ENCODE measurements at places on chromosomes 1 and 21.

DNA sequence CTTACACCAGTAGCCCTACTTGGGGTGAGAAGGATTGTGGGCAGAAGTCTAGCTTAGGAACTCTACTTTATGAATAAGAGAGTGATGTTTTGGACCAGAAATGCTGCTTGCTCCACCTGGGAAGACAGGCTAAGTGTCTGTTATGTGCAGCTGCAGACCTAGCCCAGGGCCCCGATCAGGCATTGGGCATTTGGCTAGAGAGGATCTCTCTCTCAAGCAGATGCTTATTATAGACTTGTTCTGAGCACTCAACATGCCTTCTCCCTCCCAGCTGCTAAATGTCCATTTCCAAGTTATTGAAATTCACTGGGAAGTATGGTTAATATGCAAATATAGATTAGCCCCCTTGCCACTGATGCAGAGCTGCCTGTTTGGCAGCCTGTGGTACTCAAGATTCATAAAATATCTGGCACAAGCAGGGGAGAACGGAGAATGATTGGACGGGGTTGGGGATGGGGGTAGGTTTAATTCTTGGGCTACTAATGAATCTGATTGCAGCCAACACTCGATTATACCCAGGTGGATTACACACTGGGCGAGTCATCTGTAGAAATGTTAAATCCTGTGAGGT is 115.9 kb downstream of the KCND3 start:
- no peak for DNase-seq

DNA sequence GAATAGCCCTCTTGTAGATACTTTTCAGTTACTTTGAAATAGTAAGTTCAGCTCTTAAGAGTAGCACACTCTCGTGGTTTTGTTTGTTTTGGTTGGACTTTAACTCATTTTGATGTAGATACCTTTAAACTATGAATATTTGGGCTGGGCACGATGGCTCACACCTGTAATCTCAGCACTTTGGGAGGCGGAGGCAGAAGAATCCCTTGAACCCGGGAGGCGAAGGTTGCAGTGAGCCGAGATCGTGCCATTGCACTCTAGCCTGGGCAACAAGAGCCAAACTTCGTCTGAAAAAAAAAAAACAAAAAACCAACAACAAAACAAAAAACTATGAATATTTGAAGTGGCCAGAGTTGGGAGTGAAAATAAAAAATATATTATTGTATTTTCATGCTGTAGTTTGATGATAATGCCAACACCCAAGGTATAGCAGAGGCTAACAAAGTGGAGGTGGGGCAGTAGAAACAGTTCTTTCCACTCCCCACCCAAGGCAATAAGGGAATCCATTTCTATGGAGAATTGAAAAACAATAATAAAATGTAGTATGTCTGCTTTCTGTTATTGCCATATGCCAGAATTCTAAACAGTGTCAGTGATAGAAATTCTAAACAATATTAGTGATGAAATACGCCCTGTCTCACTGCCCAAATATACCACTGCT is 1.7 kb downstream of the ZNF326 start:
- DNase-seq, result no peak

DNA sequence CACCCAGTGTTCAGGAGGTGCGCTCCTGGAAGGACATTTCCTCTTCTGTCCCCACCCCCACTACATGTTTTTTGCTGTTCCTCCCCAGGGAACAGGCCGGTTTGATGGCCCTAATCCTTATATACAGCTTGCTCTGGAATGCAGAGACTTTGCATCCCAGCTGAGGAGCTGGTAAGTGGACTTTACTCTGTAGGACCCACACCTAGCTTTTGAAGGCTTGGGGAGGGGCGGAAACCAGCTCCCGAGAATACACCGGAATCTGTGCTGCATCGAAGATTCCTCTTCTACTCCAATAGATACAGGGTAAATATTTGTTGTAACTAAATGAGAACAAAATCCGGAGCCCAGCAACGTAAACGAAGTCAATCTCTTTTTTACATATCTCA is 1.2 kb upstream of the CGN start:
- DNase-seq, result no peak

DNA sequence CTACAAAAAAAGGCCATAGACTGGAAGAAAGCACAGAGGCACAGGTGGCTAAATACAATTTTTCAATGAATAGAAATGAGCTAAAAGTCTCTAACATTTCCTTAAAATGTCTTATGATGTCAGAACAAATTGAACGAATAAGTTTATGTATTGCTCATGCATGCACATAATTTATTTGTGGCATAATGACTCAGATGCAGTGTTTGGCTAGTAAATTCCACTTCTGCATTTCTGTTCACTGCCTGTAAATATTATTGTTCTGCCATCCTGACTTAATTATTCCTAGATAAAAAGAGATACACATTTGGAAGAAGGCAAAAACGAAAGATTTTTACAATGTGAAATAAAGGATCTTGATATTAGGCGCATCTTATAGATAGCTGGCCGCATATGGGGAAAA is 26.6 kb upstream of the EXO1 start:
- no peak for DNase-seq

- no peak for DNase-seq
These were observed 1039.9 kb downstream of the KCNT2 start for GRCh38 chr1:195568389-195568788.

DNA sequence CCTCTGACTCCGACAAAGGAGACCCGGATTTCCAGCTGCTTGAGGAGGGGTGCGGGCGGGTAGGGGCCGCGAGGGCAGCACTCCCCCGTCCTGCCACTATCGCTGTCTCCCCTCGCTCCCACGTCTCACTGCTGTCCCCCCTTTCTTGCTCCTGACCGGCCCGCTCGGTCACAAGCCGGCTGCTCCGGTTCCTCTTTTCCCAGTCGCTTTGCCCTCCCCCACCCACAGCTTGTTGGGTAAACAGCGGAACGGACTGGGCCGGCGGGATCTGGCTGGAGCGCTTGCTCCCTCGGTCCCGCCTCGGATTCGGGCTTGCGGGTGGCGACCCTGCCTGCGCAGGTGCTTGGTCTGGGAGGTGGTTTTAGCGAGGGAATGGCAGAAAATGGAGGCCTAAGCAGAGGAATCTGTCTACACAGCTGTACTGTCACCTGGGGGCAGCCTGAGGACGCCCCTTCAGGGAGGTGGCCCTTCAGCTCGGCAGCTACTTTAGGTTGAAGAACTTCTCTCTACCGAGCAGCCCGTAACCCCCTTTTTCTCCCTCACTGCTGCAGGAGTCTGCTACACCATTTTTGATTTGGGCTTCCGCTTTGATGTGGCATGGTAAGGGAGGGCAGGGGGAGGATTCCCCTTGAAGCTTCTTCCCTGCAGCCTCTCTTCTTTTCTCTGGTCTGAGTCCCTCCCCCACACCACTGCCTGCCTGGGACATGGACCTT is 645 bp downstream of the ATP6V0B start:
- DNase-seq, result peak; percentile 34

- peak; percentile 41 for DNase-seq
These were observed 1039.4 kb upstream of the B3GALT2 start for GRCh38 chr1:194225821-194226220.

GRCh38 chr1:200954434-200954833 is 59.7 kb downstream of the INAVA start:
- DNase-seq, result no peak

DNA sequence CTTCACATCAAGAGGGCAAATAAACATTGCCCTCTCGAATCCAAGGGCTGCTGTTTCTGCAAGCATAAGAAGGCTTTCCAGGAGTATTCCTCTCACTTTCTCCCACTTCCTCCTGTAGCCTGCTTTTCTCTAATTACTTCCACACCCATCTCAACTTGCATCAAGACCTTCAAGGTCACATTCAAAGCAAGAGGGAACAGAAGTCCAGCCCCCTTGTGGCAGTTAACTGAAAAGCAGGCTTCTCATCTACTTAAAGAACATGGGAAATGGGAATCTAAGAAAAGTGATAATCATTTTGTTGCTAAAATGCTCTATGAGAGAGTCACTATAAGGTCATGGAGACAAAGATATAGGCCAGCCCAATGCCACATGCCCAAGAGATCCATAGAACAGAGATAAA is 874.4 kb downstream of the KCNT2 start:
- DNase-seq, result peak; percentile 62

- DNase-seq, result no peak
These were observed 932 bp downstream of the MAP10 start for GRCh38 chr1:232806186-232806510.

DNA sequence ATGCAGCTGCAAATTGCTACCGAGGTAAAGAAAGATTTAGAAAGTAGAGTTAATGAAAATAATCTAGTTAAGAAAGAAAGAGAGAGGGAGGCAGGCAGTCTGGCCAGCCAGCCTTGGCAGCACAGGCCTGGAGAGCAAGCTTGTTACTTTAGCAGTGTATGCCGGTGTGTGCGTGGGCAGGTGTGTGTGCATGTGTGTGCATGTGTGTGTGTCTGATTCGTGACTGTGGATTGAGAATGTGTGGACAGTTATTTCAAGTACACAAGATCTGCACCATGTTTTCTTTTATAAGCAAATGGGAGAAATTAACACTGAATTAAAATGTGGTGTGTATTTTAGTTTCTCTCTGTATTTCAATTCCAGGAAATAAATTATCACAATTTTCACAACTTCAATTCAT is 211.6 kb downstream of the DSCAM start:
- DNase-seq, result peak; percentile 62

DNA sequence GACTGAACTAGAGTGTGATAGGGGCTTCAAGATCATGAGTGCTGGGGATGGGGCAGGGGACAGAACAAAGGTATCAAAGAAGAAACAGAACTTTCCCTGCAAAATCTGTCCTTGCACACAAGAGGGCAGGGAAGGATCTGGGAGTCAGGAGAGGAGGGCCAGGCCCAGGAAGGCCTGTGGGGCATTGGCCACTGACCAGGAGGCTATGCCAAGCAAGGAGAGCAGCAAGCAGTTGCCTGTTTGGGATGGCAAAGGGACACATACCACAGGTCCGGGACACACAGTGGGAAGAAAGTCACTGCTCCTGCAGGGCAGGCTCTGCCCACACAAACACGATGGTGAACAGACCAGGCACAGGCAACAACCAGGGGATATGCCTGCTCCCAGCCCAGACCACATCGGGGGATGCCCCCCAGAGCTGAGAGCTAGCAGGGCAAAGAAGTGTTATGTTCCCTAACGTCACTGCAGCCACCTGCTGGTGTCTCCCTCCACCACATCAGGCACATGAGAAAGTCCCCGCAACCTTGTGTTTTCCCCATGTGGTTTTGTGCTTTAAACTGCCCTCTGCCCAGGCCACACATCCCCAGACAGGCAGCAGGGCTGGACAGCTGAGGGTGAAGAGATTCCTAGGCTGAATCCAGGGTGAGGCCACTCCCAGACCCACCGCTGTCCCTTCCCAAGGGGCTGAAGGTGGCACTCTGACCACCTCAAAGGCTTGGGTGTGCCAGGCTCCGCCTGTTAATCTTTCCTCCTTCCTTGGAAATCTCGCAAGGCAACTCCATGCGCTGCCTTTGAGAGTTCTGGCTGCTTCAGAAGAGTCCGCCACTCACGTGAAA is 53.6 kb downstream of the KIF21B start:
- DNase-seq, result no peak

- no peak for DNase-seq
These were observed 139.4 kb upstream of the KIAA1614 start for GRCh38 chr1:180773210-180773865.

GRCh38 chr1:115133440-115133839 is 44.1 kb upstream of the TSPAN2 start:
- no peak for DNase-seq

- no peak for DNase-seq
These were observed 23.0 kb upstream of the SLC1A7 start for GRCh38 chr1:53165408-53165961.

DNA sequence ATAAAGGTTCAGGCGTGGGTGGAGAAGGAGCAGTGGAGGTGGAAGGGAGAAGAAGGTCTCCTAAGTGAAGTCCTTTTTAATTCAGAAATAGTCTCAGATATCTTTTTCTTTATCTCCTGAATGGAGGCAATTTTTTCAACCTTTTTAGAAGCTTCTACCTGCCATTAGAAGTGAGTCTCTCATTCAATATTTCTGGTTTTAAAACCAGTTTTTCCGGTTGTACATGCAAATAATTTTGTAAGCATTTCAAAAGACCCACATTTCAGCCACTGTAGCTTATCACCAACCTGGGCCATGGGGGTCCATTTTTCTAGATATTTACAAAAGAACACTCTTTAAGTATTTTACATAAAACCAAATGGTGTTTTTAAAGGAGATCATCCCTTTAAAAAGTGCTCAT is 1280.2 kb downstream of the NCAM2 start:
- no peak for DNase-seq

DNA sequence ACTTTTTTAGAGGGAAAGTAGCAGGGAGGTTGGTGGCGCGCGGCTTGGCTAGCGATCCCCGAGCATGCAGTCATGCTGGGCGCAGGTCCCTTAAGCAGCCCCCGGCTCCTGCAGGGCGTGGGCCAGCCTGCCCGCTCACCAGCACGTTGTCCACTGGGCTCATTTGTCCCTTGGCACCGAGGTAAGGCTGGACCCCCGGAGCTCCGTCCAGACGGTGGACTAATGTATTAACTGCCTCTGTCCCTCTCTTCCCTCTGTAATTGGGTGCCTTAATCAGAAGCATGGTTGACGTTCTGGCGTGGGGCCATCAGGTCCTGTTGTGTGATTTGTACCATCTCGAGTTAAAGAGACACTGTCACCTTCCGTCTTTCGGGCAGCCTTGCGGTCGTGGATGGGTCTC is 17.7 kb downstream of the TMEM201 start:
- no peak for DNase-seq

All from NCI-H69 (cell line).